Activated CD4-positive, alpha-beta T cell treated with anti-CD3 and anti-CD28 coated beads, Interleukin-2, amount 10 ng/mL, durations not matched to agents 7 days and 5 days (primary cell): ENCODE measurements at places on chromosomes 11 and 22. TPM values are rescaled to one million over a fixed set of nuclear protein-coding genes. Genes with fewer than 3 reads are reported as not detected.

Gene TBX1
- not detected for total RNA-seq

Gene PRDM10
- total RNA-seq, result 15.2 TPM

Gene FOLR2
- not detected for total RNA-seq

Gene TRIM51
- not detected for total RNA-seq

Gene FAM111B
- total RNA-seq, result 95.8 TPM

Gene JAML
- total RNA-seq, result 117 TPM

Gene ACRV1
- total RNA-seq, result not detected

Gene KCNJ5
- not detected for total RNA-seq

Gene IL17REL
- total RNA-seq, result not detected

Gene GSTT2
- total RNA-seq, result not detected

Gene APOL4
- total RNA-seq, result 0.57 TPM

Gene SAC3D1
- total RNA-seq, result 35.9 TPM

Gene OR8A1
- total RNA-seq, result not detected

Gene C11orf42
- not detected for total RNA-seq

Gene VSIG2
- total RNA-seq, result 0.22 TPM
